ENCODE measurements at places on chromosomes 13 and 19. TPM values are rescaled to one million over a fixed set of nuclear protein-coding genes. Genes with fewer than 3 reads are reported as not detected.

- DNase-seq = no peak
These were observed 788 bp upstream of the RTBDN start for GRCh38 chr19:12834976-12835757.

GRCh38 chr19:31274251-31275067, 74.8 kb downstream of the TSHZ3 start:
- DNase-seq = no peak

The F10 gene
- not detected for total RNA-seq

The TMEM255B gene
- total RNA-seq = 3.0 TPM

DNA sequence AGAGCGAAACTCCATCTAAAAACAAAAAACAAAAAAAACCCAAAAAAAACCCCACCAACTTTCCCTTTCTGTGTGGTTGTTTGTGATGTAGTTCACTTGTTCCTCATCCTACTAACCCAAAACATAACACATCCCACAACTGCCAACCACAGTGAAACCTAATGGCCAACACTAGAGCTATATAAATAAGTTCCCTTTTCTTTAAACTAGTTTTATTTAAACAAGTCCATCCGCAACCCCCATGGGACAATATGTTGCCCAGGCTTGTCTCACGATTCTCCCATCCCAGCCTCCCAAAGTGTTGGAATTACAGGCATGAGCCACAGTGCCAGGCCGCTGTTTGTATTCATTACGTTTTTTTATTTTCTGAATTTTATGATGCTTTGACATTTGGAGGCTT, 71.2 kb upstream of the ADGRE5 start:
- peak; percentile 28 for DNase-seq

DNA sequence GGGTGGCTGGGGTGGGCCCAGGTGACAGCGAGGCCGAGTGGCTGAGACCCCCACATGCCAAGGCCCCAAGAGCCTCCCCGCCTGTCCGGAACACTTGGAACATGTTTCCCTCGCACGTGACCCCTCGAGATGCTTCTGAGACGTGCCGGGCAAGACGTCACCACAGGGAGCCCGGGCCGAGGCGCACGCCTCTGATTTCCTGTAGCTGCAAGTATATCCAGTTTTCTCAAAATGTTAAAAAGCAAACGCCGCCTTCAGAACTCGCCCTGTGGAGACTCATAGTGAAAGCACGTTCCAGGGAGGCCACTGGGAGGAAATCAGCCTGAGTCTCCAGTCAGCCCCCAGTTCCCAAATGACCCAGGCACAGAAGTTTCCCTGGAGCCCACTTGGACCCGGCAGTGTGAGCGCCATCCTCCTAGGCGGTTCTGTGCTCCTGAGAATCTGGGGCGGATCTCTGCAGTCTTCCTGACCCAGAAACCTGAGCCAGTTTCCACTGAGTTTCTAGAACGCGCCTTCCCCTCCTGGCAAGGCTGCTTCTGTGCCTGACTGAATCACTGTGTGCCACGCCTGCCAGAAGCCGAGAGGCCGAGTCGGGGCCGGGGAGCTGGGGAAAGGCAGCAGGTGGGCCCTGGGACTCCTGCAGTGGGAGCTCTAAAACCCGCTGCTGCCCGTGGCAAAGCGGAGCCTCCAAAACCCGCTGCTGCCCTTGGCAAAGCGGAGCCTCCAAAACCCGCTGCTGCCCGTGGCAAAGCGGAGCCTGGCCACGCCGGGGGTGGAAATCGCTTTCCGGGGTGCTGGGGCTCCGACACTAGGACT, 179.3 kb downstream of the KDM4B start:
- DNase-seq = no peak

GRCh38 chr19:44512326-44513298, 12.3 kb upstream of the ZNF180 start:
- no peak for DNase-seq

The RUBCNL gene
- 2.3 TPM for total RNA-seq

DNA sequence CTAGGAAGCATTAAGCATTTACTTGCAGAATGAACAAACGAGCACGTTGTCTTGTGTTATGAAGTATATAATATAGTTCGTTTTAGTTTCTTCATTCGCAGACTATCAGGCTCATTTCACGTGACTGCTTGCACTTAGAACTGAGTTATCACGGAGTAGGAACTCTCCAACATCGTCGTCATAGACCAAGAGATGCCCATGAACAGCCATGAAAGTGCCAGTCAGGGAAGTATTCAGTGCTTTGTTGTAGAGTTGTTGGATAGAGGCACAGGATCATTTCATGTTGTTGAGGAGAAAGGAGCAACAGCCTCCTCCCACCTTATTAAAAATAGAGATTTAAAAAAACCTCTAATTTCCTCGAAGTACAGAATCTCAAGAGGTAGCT, 977 bp upstream of the IL17D start:
- no peak for DNase-seq

GRCh38 chr13:26476111-26476781, 81.2 kb upstream of the WASF3 start:
- no peak for DNase-seq

DNA sequence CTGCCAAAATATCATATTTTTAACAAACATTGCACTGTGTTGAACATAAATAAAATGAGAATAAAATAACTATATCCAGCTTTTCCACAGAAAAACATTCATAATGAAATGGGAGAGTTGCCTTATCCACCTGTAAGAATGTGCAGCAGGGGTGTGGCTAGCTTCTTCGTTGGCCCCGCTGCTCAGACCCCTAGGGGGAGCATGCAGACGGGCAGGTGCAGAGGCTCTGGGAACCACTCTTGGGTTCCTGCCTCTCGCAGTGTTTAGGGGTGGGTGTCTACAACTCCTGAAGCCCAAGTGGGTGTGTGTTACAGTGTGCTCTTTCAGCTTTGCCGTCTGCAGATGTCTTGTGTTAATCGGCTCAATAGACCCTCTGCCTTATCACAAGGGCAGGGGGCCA, 121.7 kb downstream of the SLITRK5 start:
- DNase-seq = no peak

The ZNF816 gene
- total RNA-seq = 7.7 TPM

GRCh38 chr13:75173457-75174356, 308.3 kb downstream of the TBC1D4 start:
- DNase-seq = peak; percentile 2

The ZNF230 gene
- 2.3 TPM for total RNA-seq

The CLEC17A gene
- total RNA-seq = 0.45 TPM

The SIGLECL1 gene
- total RNA-seq = not detected

DNA sequence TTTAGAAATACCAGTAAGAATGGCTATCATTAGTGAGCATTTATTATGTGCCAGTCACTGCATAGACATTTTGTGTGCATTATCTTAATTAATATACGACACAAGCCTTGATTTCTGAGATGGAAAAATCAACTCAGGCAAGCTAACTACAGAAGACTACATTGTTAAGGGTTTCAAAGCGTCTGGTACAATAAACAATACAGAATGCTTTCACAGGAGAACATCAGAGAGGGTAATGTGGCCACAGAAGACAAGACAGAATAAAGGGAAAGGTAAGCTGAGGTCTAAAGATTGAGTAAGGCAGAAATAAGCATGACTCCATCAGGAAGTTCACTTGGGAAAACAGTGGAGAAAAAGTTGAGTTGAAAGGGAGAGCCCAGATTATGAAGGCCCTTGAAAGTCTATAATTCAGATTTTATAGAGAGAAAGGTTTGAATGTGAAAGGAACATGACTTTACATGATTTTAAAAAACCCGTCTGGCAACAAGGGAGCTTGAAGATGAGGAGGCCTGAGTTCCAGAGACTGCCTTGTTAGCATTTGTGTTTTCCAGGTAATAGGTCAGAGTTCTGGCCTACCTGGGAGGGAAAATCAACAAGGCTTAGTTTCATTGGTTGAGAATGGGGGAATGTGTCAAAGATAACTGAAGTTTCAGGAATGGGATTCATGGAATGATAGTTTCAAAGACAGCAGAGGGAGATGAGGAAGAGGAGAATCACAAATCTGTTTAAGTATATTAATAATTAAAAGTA, 1.8 kb upstream of the MBNL2 start:
- DNase-seq = no peak

The SIGLEC8 gene
- not detected for total RNA-seq

The GPR12 gene
- not detected for total RNA-seq
